K562 (cell line): ENCODE measurements at places on chromosomes 2 and 18.

DNA sequence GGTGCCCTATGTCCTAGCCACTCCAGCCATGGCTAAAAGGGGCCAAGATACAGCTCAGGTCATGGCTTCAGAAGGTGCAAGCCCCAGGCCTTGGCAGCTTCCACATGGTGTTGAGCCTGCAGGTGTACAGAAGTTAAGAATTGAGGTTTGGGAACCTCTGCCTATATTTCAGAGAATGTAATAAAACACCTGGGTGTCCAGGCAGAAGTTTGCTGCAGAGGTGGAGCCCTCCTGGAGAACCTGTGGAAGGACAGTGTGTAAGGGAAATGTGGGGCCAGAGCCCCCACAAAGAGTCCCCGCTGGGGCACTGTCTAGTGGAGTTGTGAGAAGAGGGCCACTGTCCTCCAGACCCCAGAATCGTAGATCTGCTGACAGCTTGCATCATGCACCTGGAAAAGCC is 74.1 kb downstream of the SMIM21 start:
- no peak for DNase-seq

DNA sequence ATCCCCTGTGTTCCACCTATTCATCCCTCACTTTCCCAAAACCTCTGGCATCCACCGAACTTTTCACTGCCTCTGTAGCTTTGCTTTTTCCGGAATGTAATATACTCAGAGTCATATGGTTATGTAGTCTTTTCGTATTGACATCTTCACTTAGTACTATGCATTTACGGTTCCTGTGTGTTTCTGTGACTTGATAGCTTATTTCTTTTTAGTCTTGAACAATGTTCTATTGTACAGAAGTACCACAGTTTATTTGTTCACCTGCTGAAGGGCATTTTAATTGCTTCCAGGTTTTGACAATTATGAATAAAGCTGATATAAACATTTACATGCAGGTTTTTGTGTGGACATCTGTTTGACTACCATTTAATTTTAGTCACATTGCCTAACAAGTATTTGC is 154.7 kb upstream of the DOK6 start:
- no peak for DNase-seq

DNA sequence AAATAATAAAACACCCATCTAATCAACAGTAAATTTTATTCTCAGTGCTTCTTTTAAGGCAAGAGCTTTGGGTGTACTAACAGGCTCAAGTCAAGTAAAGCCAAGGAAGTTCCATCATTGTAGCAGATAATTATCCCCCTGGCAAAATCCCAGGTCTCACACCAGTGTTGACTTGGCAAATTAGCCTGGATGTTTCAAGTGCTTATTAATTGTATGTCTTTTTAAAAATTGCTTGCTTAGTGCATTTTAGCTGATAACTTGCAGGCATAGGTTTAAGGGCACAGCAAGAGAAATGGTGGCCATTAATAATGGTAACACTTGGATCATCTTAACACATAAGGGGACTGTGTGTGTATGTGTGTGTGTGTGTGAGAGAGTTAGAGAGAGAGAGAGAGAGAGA is 42.0 kb upstream of the FMNL2 start:
- DNase-seq, result no peak

- DNase-seq, result no peak
Observed at GRCh38 chr18:21571772-21572171, 28.7 kb downstream of the ESCO1 start.

DNA sequence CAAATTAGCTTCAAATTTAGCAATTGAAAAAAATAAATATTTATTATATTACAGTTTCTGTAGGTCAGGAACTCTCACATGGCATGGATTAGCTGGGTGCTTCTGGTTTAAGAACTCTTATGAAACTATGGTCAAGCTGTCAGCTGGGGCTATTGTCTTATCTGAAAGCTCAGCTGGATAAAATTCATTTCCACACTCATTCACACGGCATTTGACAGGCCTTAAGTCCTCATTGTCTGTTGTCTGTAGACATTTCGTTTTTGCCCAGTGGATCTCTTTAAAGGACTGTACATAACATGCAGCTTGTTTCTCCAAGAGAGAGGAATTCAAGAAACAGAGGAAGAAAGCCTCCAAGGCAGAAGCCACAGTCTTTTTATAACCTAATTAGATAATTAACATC is 1556.8 kb upstream of the SLC39A10 start:
- no peak for DNase-seq

DNA sequence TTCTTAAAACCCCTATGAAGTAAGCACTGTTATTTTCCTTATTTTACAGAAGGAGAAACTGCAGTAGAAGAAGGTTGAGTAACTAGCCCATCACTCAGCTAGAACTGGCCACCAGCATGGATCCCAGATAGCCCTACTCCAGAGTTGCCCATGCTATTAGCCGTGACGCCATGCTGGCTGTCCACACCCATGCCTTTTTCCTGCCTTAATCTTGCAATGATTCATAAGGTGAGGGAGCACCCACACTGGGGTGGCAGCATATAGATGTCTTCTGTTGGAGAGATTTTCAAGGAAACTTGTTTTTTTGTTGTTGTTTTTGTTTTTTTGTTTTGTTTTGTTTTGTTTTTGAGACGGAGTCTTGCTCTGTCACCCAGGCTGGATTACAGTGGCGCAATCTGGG is 204.1 kb upstream of the HAAO start:
- DNase-seq, result no peak

GRCh38 chr2:229133155-229133772 is 137.8 kb downstream of the PID1 start:
- no peak for DNase-seq

- no peak for DNase-seq
Observed at GRCh38 chr2:101737478-101738255, 40.2 kb downstream of the MAP4K4 start.

GRCh38 chr2:196927376-196928225 is 1.1 kb upstream of the PGAP1 start:
- DNase-seq, result no peak

- no peak for DNase-seq
Observed at GRCh38 chr2:5696404-5696944, 4.3 kb downstream of the SOX11 start.

DNA sequence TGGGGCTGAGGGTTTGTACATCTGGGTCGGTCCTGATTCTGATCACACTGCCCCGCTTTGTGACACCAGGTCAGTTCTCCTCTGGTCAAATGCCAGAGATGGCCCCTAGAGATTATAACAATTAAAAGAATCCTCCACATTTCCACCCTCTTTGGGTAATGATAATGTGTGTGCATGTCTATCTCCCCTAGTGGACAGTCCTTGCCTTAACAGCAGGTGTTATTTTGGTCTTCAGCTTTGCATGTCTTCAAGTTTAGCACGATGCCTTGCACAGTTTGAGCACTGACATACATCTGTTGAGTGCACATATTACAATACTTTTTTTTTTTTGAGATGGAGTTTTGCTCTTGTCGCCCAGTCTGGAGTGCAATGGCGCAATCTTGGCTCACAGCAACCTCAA is 25.7 kb upstream of the COX7A2L start:
- DNase-seq, result peak; percentile 33
